ENCODE measurements at places on chromosomes 2 and 18.

- no peak for DNase-seq
Observed at GRCh38 chr2:105380432-105381100, 18.3 kb downstream of the FHL2 start.

DNA sequence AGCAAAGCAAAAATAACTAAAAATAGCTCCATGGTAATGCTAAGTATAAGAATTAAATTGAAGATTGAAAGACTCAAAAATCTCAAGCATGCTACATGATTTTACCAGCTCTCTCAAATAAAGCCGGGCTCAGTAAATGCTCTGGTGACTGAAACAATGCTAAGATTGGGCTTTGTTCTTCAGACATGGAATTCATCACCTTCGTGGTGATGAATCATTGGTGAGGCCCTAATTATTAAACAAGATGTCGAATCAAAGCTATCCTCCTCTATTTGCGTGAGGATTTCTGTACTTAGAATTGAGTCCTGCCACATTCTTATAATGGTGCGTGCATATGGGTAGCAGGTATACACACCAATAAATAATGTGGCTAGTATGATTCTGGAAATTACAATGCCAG, 58.8 kb upstream of the LRRTM1 start:
- DNase-seq = no peak

- DNase-seq = no peak
Observed at GRCh38 chr2:191358325-191359025, 113.3 kb downstream of the MYO1B start.

- DNase-seq = peak; percentile 17
Observed at GRCh38 chr18:76620321-76621170, 125.5 kb upstream of the ZNF516 start.

DNA sequence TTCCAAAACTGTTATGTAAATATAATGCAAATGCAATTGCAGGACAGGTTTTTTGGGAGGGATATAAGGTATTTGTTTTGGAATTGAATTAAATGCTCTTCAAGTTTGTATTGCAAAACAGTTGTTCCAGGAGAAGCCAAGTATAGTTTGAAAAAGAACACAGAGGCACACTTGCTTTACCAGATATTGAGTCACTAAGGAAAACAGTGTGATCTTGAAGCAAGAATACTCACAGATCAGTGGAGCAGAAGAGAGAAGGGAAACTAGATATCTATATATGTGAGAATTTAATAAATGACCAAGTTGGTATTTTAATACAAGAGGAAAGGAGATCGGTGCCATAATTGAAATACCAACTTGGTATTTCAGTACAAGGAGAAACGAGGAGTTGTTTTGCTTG, 178.9 kb downstream of the CAPN13 start:
- no peak for DNase-seq

Measured in NCI-H187 treated with DMSO at 0.1 percent for 48 hours (cell line).